ENCODE measurements at places on chromosomes 6 and 20. TPM values are rescaled to one million over a fixed set of nuclear protein-coding genes. Genes with fewer than 3 reads are reported as not detected.

DNA sequence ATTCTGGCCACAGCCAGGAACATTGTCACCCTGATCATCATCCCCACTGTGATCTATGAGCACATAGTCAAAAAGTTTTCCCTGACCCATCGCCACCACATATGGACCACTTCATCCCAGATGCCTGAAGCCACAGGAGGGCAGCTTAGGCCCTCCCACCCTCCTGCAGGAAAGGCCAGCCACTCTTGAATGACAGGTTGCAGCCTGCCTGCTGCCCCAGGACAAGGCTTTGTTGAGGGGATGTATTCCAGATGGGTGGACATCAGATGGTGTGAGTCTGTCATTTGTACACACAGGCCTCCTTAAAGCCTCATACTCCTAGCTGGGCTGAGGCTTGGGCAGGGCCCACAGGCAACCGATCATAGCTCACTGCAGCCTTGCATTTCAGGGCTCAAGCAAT, 30.8 kb downstream of the DPPA5 start:
- no peak for DNase-seq

DNA sequence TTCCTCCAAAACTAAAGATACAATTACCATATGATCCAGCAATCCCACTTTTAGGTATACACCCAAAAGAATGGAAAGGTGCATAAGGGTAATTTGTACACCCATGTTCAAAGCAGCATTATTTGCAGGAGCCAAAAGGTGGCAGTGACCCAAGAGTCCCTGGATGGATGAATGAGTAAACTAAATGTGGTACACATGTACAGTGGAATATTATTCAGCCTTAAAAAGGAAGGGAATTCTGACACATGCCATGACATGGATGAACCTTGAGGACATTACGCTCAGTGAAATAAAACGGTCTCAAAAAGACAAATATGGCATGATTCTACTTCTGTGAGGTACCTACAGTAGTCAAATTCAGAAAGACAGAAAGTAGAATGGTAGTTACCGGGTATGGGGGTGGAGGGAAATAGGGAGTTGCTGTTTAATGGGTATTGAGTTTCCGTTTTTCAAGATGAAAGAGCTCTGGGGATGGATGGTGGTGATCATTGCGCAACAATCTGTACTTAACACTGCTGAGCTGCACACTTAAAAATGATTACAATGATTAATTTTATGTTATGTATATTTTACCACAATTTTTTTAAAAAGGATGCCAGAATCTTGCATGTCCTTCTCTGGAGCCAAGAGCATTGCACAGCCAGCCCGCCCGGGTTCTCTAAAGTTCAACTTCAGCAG, 518.9 kb upstream of the JARID2 start:
- DNase-seq: no peak

DNA sequence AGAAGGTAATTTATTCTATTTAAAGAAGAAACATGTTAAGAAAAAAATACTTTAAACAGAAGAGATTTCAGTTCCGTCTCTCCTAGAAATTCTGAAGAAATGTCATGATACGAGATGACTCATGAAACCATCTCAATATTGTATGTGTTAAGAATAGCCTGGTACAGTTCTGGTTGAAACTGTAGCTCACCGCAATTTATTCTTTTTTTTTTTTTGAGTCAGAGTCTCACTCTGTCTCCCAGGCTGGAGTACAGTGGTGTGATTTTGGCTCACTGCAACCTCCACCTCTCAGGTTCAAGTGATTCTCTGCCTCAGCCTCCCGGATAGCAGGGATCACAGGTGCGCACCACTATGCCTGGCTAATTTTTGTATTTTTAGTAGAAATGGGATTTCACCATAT, 103.3 kb downstream of the ARHGAP18 start:
- DNase-seq: no peak

The AGER gene
- 0.26 TPM for total RNA-seq
